ENCODE measurements at places on chromosomes 4 and X.

- DNase-seq = no peak
Measured at GRCh38 chr4:62407534-62407933, 1207.4 kb downstream of the ADGRL3 start.

GRCh38 chr4:26104056-26104685, 190.2 kb downstream of the SMIM20 start:
- DNase-seq = no peak

DNA sequence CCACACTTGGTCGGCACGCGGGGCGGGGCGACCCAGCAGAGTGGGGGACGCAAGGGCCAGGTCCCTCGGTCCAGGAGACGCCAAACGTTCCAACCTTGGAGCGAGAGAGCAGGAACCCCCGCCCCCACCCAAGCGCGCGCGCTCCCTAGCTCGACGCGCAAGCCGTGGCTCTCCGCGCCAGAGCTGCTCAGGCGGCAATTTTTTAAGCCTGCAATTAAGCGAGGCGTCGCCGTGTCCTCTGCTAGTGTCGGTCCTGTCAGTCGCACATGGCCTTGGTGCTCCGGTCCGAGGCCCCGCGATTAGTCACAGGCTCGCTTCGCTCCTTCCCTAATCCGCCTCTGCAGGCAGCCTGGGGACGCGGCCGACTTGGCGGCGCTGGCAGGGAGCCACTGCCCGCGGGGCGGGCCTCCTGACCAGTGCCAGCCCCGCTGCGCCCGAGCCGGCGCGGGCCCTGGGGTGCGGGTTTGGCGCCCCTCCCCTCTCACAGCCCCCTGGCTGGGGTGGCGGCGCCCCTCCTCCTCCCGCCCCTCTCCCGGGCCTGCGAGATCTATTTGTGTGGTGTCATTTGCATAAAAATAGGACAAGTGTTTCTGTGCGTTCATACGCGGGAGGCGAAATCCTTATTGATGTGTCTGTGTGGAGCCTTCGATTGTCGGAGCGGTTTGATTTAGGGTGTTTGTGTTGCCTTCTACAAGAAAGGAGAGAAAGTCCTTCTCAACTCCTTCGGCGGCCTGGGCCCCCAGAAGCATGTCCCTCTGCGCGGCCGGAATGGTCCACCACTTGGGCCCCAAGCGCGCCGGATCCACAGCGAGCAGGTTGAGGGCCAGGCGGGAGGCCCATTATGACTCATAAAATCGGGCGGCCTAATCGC, 9.8 kb upstream of the BCOR start:
- no peak for DNase-seq

GRCh38 chrX:38860106-38861013, 59.1 kb downstream of the MID1IP1 start:
- no peak for DNase-seq

DNA sequence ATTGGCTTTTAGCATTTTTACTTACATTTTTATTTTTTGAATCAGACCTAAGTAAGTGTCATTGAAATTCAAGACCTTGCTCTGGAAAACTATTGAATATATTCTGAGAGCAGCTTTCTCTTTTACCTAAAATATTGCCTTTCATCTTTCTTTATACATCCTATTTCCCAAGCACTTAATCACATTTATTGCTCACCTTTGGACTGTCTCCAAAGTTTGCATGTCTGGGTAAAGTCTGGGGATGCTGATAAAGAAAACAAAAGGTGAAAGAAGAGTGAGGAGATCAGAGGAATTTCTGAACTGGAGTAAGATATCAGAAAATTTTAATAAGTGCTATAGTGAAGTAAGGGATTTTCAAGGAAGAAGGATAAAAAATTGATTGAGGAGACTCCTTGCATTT, 308.5 kb upstream of the AADAT start:
- DNase-seq = no peak

GRCh38 chrX:141314441-141314840, 72.1 kb upstream of the SPANXC start:
- no peak for DNase-seq

Measured in iPS-NIHi11 (cell line).